ENCODE measurements at places on chromosomes 11 and 22.
A peak's percentile ranks its signal among the peaks of the same experiment; 100 is the strongest.

- DNase-seq: no peak
These were observed 232.7 kb upstream of the B3GAT1 start for GRCh38 chr11:134644476-134645456.

GRCh38 chr11:73637012-73637411, 9.4 kb upstream of the PLEKHB1 start:
- DNase-seq: no peak

DNA sequence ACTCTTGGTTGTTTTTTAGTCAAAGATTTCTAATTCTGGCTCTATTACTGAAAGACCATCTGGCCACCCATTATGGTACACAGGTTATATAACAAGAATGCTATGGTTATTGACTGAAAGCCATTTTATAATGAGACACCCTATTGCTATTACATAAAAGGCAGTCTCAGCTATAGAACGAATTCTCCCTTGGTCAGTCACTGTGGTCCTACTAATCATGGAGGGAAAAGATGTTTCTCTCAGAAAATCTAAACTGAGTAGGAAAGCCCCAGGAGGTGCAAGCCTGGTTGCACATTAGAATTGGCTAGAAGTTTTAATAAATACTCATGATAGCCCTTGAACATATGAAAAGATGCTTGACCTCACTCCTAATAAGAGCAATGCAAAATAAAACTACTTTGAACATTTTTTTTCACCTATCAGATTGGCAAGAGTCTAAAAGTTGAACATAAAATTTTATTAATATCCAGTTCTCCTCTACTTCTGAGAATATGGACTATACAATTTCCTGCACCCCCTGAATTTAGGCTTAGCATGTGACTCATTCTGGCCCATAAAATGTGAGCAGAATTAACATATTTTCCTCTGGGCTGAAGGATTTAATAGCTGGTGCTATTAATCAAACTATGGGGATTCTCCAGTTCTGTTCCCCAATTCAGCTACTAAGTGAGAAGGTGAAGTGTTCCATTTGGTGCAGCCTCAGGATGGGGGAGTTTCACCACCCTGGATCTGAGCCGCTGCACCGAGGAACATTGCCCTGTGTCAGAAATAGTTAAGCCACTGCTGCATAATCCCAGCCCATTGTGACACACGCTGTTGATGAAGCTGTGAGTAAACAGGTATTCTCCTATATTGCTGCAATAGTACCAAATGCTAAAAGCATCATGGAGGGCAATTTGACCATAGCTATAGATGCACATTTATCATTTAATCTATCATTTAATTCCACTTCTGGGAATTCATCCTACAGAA, 11.5 kb upstream of the CRKL start:
- DNase-seq: no peak

GRCh38 chr11:73141309-73142127, 600 bp downstream of the FCHSD2 start:
- DNase-seq: peak; percentile 70

- DNase-seq: no peak
These were observed 468.4 kb downstream of the NELL1 start for GRCh38 chr11:21137803-21138202.

- DNase-seq: no peak
These were observed 107.0 kb upstream of the PITPNB start for GRCh38 chr22:28025866-28026575.

GRCh38 chr22:38317995-38318715, 922 bp upstream of the CSNK1E start:
- no peak for DNase-seq

GRCh38 chr22:41487037-41487935, 18.4 kb downstream of the ACO2 start:
- DNase-seq: no peak

DNA sequence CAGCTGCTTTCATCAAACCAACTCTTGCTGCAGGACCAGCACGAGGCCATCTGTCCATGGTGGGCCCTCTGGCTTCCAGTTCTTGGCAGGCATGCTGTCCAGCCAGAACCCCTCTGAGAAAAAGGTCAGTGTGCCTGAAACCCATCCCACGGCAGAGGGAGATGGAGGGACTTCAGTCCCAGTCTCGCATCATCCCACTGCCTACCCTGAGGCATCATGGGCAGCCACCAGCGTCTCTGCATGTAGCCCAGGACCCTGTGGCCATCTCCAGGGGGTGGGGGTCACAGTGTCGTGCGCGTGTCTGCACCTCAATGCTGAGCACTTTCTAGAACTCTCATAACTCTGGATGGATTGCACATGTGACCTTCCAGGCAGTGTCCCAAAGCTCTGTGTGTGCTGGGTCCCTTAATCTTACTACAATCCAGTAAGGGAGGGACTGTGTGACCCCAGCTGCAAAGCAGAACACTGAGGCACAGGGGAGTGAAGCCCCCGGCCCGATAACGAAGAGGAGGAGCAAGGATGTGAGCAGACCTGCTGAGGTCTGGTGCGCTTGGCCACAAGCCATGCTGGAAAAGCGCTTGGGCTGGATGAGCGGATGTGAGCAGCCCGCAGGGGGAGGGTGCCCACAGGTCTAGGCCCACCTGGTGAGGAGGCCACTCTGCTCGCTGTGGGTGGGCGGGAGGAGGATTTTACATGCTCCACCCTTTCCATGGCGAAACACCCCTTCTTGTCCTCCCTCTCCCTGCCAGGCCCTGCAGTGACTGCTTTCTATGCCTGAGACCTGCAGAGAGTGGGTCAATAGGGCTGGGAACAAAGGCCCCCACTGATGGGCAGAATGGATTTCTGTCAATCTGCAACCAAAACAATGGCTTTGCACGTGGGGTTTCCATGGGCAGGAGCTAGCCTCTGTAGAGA, 1401.0 kb downstream of the BRD1 start:
- no peak for DNase-seq

DNA sequence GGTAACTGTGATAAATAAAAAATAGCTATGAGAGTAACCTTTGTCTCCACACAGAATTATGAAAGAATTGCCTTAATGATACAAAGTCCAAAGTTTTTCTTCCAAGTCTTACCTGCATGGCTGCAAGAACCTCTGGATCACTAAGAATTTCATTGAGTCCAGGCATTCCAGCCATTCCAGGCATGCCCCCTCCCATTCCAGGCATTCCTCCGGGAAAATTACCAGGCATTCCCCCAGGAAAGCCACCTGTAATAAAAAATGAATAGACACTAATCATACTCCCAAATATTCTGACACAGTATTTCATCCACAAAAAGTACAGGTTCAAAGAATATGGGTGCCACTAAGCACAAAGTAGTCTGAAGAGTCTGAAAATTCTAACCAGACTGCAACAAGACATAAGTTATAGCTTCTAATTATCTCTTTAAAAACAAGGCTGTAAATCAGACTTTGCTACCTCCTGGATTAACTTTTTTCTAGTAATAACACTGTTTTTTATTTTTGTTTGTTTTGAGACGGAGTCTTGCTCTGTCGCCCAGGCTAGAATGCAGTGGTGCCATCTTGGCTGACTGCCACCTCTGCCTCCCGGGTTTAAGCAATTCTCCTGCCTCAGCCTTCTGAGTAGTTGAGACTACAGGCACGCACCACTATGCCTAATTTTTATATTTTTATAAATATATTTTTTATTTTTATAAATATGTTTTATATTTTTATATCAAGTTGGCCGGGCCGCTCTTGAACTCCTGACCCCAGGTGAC, 8.0 kb upstream of the SLC25A17 start:
- no peak for DNase-seq

- no peak for DNase-seq
These were observed 18.4 kb upstream of the SMTN start for GRCh38 chr22:31062566-31063230.

DNA sequence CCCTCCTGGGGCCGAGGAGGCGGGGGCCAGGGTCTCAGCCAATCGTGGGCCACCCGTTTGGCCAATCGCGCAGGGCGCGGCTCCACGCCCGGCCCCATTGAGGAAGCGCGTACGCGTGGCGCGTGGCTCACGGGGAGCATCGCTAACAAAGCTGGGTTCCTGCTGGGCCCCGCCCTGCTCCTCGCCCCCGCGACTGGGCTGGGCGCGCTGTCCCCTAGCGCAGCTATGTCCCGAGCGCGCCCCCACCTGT, 614 bp upstream of the ASCL2 start:
- peak; percentile 76 for DNase-seq

DNA sequence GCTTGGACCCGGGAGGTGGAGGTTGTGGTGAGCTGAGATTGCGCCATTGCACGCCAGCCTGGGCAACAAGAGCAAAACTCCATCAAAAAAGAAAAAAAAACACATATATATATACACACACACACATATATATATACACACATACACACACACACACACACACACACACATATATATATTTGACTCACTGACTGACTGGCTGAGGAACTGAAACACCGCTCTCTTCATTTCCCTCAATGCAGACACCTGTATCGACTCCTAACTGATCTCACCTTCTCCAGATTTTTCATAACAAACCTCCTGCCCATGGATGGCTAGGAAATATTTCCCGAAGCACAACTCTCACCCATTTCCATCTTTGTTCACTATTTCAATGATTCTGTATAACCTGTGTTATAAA, 140.7 kb upstream of the ANO3 start:
- DNase-seq: no peak

DNA sequence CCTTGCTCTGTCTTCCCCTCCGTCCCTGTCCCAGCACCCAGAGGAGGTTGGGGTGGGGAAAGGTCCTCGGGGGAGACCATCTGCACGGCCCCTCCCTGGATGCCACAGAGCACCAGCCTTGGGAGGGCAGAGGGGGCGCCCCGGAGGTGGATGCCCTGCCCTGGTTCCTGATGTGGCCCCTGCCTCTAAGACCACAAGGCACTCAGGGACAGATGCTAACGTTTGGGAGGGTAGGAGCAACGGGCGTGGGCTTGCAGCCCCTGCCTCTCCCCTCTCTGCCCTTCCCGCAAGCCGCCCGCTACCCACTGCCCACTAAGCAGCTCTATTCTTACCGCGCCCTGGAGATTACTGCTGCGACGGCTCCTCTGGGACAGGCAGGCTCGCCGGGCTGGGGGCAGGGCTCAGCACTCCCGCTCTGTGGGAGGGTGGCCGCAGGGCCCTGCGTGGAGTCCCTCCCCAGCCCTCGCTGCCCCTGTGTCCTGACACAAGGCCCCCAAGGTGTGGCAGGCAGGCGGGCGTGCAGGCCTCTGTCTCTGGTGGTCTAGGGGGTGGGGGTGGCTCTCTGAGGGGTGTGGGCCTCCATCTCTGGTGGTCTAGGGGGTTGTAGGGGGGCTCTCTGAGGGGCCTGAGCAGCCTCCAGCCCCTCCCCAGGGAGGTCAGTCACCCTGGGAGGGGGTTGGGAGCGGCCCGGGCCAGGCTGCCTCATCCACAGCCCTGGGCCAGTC, 14.9 kb downstream of the BRSK2 start:
- no peak for DNase-seq

- no peak for DNase-seq
These were observed 48.8 kb downstream of the DEPDC5 start for GRCh38 chr22:31802575-31802974.

DNA sequence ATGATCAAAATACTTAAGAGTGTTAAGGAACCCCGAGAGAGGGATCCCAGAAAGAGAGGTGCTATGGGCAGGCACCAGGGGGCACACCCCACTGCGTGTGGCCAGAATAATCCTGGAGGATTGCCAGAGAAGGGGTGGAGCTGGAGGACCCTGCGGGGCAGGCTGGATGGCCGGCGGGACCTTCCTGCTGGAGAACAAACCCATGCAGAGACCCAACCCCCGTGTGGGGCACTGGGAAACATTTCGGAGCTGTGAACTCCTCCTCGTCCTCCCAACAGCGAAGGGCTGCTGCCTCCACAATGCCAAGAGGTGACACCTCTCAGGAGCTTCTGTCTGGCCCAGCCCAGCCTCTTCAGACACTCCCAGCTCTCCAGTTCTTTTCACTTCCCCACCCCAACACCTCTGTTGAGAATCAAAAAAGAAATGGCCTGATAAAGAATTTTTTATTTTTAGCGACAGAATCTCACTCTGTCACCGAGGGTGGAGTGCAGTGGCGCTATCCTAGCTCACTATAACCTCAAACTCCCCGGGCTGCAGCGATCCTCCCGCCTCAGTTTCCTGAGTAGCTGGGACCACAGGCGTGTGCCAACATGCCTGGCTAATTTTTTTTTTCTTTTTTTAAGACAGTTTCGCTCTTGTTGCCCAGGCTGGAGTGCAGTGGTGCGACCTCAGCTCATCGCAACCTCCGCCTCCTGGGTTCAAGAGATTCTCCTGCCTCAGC, 25.6 kb downstream of the RHOD start:
- DNase-seq: peak; percentile 9

DNA sequence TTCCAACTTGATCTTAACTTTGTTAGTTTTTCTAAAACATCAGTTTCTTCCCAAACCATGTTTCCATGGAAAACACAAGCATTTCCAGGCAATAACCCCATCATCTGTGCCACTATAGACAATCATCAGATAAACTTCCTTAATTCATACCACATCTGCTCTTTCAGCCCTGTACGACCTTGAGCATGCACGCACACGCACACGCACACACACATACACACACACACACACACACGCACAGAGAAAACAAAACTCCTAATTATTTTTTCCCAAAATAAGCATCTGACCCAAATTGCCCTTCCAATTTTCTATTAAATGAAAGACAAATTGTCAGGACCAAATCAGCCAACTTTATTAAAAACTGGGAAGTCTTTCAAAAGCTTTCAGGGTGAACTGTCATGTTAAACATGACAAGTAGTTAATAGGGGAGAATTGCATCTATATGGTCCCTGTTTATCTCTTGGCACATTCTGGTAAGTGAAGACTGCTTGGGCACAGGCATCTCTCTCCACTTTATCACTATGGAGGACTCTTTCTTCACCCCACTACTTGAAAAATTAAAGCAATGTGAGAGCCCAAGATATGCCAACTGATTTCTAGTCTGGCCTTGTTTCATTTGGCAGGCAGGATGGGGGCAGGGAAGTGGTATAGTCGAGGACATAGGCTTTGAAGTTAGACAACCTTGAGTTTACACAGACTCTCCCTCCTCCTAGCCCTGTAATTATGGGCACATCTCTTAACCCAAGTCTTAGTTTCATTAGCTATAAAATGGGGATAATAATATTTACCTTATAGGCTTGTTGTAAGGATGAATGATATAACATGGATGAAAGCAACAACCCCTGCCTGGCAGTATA, 15.1 kb downstream of the ADM start:
- DNase-seq: no peak

DNA sequence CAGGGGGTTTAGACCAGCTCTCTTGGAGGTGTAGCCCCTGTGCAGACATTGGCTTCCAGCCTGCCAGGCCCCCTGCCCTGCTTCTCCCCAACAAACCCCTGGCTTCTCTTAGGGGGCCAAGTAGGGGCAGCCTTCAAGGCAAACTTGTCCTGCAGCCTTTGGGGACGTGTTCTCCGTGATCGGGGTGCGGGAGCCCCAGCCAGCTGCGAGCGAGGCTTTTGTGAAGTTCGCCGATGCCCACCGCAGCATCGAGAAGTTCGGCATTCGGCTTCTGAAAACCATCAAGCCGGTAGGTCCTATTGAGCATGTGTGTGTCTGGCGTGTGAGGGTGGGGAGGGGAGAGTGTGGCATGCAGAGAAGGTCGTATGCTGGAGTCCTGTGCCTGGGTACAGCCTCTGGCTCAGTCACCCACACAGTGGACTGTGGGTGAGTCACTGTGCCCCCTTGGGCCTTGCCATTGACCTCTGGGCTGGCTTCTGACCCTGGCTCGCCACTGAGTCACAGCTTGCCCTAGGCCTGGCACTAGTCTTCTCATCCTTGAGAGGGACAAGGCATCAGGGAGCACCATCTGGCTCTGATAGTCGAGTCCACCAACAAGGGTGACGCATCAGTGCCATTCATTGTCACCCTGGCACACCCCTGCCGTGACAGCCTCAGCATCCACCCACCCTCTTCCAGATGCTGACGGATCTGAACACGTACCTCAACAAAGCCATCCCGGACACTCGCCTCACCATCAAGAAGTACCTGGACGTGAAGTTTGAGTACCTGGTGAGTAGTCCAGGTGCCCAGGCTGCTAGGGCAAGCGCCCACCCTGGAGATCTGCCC, 11.4 kb downstream of the SLC16A8 start:
- no peak for DNase-seq

- no peak for DNase-seq
These were observed 53.7 kb upstream of the LRRC32 start for GRCh38 chr11:76724171-76724768.
